ENCODE measurements at places on chromosomes 6 and 20.

DNA sequence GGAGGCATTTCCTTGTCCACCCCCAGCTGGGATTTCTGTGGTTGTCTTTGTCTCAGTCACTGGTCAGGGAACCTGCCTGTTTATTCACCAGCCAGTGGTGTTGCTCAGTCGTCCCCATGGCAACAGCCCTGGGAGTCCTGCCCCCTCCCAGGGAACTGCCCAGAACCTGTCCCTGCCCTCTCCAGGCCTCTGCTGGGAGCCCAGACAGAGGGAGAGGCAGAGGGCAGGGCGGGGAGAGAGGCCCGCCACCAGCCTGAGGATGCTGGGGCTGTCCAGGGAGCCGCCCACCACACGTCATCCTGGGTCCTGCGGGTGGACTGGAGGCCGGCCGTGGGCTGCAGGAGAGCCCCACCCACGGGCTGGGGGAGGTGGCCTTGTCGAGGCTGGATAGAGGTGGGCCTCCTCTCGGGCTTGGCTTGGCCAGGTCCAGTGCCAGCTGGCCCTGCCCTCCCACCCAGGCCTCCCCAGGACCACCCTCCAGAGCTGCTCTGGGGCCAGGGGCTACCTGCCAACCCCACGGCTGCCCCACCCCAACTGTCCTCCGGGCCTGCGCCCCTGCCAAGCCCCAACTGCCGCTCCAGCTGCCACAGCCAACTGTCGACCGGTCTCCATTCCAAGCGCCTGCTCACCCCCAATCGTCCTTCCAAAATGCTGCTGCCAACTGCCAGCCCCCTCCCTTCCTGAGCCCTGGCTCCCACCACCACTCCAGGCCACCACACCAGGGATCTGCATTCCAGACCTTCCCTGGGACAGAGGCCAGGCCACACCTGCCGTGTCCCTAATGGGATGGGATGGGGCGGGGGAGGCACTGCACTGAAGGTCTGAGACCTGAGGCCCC is 4.2 kb upstream of the ZBTB46 start:
- DNase-seq: peak; percentile 37

DNA sequence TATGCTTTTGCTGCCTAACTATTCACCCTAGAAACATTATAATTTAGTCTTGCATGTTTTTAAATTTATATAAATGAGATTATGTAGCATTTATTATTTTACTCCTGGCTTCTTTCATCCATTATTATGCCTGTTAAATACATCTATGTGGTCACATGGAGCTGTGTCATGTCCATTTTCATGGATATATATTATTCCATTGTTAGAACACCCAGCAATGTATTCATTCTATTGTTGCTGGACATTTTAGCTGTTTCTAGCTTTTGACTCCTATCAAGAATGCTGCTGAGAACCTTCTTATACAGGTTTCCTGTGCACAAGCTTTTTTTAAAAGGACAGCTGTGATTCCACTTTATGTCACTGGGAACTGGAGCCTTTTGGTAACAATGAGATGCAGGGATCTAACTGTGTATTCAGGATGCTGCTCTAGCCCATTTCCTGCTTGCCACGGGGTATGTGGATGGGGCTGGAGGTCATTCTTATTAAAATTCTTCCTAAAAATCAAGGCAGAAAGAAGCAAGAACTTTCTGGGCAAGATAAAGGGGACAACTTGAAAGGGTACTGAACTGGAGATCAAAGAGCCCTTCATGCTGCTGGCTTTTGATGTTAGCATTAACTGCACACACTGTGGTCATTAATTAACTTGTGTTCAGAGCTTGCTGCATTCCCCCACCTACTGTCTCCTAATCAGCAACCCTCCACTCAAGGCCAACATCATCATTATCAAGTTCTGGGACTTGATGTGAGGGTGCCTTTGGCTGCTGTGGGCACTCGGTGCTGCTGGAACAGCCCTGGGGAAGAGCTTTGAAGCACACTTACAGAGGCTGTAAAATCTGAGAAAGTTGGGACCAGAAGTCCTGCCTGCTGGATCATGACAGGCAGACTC is 96.6 kb upstream of the AKIRIN2 start:
- no peak for DNase-seq

DNA sequence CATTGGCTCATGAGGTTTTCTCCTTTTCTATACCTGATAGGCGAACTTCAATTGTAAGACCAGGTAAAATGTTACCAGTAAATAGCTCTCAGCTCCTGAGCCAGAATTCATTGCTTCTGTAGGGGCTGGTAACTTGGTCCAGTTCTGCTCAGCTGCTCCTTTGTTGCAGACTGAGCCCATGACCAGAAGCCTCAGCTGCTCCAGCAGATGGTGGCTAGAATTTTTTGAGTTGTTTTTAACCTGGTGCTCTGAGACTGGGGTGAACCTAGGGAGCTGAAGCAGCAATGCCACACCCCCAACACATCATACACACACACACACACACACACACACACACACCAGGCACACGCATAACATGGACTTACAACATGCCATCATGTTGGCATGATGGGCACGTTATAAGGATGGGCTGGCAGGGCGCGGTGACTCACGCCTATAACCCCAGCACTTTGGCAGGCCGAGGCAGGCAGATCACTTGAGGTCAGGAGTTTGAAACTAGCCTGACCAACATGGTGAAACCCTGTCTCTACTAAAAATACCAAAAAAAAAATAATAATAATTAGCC is 103.1 kb downstream of the QRSL1 start:
- DNase-seq: no peak

DNA sequence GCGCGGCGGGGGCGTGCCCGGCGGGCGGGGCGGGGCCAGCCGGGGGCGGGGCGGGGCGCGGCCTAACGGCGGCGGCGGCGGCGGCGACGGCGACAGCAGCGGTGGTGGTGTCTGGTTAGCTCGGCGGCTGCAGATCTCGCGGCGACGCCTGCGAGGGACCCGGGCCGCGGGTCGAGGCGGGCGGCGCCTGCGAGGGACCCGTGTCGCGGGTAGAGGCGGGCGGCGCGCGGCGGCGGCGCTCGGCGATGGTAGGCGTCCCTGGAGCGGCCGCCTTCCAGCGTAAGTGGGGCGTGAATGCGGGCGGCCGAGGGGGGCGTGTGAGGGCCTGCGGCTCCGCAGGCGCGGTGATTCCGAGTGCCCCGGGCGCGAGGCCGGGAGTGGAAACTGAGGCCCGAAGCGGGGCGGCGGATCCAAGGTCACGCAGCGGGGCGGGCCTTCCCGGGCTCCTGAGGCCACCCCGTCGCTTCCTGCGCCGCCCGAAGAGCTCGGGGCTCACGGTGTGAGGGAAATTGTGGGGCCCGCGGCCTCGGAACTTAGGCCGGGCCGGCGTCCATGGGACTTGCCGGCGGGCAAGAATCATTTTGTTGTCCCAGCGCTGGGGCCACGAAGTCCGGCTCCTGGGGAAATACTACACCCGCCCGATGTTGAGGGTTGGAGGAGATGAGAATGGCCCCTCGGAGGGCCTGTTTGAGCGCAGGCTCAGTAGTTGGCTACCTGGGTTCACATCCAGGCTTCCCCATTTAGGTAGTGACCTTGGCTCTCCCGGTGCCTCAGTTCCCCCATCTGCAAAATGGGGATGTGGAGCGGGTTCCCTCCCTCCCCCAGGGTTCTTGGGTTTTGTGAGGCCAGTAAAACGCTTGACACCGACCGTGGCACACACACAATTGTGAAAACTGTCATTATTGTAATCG is at the start of gene CBFA2T2:
CBFA2T2 (plus strand) TSS at position 74 of the 911 bp plus-strand sequence; CDS start at position 246, 172 bp downstream.
- DNase-seq: no peak

DNA sequence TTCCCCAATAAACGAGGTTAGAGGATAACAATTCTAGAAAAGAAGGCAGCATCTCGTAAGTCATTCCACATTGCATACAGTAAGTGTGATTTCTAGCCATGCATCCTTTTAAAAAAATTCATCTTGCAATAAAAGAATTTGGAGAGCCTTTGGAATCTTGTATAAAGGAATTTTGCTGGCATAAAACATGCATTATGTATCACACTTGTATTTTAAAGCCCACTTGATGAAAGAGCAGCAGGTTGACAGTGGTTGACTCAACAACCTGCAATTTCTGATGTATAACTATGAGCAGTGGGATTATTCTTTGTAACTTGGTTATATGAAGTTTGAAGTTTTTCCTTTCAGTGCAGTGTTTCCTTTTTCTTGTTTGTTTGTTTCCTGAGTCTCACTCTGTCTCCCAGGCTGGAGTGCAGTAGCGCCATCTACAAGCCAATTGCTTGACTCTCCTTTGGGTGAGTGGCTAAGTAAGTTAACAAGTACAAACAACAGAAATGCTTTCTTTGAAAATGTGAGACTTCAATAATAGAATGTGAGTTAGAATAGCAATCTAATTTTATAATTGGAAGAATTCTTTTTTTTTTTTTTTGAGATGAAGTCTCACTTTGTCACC is 39.9 kb downstream of the JARID2 start:
- DNase-seq: no peak

DNA sequence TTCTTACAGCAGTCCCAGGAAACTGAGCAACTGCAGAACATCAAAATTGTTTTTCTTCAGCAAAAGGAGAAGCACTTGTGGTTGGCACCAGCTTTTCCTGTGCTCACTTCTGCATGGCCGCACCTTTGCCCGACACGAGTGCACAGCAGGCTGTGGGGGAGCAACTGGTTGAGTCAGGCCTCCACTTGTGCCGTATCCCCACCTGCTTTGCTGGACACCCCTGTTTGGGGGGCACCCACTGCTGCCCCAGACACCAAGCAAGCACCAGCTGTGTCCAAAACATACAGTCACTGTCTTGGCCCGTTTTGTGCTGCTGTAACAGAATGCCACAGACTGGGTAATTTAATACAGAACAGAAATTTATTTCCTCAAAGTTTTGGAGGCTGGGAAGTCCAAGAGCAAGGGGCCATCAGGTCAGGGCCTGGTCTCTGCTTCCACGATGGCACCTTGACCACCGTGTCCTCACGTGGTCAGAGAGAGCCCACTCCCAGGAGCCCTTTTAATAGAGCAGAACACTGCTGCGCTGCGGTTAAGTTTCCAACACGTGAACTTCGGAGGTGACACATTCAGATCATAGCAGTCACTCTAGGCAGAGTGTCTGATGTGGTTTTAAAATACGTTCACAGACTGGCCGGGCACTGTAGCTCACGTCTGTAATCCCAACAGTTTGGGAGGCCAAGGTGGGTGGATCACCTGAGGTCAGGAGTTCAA is 8.7 kb upstream of the GMEB2 start:
- DNase-seq: no peak

GRCh38 chr6:100512203-100512862 is 47.6 kb upstream of the SIM1 start:
- no peak for DNase-seq

- DNase-seq: no peak
Measured at GRCh38 chr6:25336996-25337395, 57.8 kb downstream of the CARMIL1 start.

GRCh38 chr6:28839443-28840120 is 84.2 kb downstream of the TRIM27 start:
- DNase-seq: no peak

DNA sequence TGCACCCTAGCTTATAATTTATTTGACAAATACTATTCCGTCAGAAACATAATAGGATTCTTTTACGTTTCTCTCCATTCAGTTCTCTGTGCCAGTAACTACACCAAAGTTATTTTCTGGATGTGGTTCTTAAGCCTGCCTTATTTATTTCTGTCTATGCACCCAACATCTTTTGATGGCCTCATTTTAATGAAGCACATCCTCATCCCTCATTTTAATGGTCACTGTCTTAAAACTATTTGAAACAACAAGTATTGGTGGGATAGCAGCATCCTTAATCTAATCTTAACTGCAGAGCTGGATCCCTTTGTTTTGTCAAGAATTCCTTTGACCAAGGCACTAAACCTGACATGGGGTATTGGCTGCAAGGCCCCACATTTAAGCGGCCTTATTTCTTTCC is 11.0 kb downstream of the FAM135A start:
- DNase-seq: no peak

DNA sequence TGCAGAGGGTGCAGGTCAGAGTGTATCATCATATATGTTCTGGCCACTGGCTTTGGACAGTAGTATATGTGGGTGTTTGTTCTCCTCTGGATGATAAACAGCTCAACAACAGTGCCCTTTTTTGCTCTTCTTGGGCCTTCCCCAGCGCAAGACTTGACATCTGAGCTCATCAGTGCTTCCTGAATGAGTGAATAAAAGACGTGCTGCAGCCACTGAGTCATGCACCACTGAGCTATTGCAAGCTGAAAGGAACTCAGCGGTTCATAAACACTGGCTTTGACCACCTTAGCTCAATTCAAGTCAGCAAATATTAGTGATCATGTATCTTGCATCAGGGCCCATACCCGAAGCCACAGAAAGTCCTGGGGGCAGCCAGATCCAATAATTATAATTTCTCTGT is 105.3 kb upstream of the KCNG1 start:
- DNase-seq: no peak

- no peak for DNase-seq
Measured at GRCh38 chr6:107692351-107692750, 131.8 kb downstream of the SCML4 start.

DNA sequence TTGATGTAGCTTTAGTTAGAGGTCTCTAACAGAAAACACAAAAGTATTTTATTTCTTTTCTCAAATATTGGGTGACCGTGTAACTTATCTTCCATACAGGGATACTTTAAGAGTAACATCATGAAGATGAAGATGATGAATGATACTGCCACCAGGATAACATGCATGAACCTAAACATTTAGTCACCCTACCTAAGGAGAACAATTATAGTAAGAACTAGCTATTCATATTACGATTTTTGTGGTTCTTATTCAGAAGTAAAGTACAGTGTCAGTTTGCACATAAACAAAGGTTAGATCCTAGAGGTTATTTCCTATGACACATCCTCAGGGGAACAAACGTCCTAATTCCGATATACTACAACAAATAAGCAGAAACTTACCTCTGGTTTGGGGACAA is 21.0 kb downstream of the CLDN20 start:
- DNase-seq: no peak

DNA sequence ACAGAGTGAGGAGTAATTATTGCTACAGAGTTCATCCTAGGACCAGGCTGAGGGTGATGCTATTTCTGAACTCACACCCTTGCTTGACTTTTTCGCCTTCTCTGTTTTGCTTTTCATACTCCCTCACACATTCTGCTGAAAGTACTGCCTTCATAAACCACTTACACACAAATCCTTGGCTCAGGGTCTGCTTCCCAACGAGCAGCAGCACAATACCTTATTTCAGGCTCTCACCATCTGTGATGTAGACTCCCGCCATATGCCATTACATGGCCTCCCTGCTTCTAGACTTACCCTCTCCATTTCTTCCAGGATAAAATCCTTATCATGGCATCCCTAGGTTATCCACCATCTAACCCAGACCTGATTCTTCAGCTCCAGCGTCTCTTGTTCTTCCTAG is 321.3 kb upstream of the SPTLC3 start:
- DNase-seq: no peak

DNA sequence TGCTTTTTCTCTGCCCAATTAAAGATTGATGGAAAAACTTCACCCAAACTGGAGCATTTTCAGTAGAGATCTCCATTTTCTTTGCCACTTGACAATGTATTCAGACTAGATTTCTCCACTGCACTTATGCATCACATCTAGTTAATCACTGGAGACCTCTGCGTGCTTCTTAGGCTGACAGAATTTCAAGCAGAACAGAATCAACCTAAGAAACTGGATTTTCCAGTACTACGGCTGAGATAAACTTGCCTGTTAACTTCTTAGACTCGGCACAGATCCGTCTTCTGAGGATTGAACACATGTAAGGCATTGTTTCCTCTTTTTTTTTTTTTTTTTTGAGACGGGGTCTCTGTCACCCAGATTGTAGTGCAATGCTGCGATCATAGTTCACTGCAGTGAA is 139.2 kb downstream of the LRRC1 start:
- no peak for DNase-seq
